ENCODE measurements at places on chromosomes 13 and 19. TPM values are rescaled to one million over a fixed set of nuclear protein-coding genes. Genes with fewer than 3 reads are reported as not detected.
A peak's percentile ranks its signal among the peaks of the same experiment; 100 is the strongest.

GRCh38 chr13:33855371-33855895, 37.5 kb downstream of the RFC3 start:
- DNase-seq = no peak

Gene EPSTI1
- total RNA-seq = 2.3 TPM

DNA sequence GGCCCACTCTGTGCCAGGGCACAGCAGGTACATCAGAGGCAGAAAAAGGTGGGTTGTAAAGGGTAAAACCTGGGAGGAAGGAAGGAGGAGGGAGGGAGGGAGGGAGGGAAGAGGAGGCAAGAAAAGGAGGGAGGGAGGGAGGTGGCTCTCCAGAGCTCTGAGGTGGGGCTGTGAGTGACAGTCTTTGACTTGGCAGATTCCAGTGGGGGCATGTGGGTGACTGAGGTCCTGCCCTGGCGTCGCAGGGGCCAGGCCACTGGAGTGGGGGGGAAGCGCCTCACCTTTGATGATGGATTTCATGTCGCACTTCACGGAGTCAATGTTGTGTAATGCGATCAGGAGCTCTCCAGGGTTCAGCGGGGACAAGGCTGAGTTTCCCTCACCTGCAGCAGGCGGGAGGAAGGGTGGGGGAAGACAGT, 6.0 kb upstream of the RSPH6A start:
- no peak for DNase-seq

DNA sequence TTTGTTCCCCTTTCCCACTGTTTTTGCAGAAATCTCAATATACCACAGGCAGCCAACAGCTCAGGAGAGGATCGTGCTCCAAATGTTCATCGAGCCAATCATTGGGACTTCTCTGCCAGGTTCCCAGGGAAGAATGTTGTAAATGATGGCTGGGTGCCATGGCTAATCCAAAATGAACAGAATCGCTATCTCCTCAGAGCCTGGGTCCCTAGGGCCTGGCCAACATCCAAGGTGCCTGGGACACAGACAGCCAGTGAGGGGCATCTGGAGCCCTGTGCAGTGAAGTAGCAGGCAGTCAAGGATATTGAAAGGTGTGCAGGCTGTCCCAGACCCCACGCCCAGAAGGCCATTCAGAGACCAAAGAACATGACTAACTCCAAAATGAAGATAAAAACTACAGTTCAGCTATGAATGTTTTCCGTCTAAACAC, 37.8 kb downstream of the BRD4 start:
- DNase-seq = no peak

GRCh38 chr19:46787331-46788261, 798 bp downstream of the SLC1A5 start:
- DNase-seq = no peak

Gene LILRA1
- total RNA-seq = not detected

DNA sequence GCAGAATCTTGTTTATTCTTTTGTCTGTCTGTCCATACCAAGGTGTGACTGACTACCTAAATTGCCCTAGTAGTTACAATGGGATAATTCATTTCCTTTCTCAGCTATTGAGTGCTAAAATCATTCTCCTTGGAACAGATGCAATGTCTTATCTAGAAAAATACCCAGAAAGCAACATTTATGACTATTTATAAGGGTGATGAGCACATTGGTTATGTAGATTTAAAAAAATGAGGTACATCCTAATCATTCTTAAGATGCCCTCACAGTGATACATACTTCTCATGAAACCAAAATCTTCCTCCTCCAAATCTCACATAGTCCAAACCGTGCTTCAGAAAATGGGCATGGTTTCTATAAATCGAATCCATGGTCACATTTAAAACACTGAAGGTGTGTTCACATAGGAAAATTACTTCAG, 11.6 kb upstream of the UBE2L5 start:
- DNase-seq = no peak

Gene APOC4
- total RNA-seq = not detected

Gene ETHE1
- 187 TPM for total RNA-seq

Gene ZNF749
- total RNA-seq = 11.5 TPM

DNA sequence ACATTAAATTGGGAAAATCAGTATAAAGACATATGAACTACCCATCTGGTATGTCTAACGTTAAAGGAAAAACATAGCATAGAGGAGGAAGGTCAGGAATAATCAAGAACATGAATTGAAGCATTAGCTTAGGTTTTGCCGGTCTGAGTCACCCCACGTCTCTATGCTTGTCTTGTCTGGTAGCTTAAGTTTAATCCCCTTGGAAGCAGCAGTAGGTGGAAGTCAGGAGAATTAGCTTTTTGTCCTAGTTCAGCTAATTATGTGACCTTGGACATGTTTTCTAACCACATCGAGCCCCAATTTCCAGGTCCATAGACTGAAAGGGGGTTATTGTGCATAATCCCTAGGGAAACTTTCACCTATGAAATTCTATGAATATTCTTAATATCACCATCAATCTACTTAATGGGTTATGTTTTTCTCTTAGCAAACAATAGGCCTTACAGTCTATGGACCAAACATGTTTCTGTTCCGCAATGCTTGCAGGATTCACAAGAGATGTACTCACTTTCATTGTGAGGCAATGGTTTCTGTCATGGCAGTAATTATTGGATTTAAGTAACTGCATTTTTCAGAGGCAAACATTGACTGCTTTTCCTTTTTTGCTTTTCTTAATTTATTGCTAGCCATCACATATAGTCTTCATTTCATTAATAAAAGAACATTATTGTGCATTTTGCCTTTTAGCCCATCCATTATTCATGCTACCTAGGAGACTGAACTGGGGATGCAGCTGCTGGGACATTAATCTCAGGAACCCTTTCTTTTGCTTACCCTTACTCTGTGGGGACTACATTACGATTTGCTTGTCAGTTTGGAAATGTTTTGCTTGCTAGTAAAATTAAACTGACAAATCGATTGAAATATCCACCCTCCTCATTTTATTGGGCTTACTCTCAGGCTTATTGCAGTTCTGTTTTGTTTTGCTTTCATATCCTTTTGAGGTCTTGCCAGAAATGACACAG, 304.8 kb upstream of the MAB21L1 start:
- no peak for DNase-seq

Gene CPB2
- not detected for total RNA-seq

DNA sequence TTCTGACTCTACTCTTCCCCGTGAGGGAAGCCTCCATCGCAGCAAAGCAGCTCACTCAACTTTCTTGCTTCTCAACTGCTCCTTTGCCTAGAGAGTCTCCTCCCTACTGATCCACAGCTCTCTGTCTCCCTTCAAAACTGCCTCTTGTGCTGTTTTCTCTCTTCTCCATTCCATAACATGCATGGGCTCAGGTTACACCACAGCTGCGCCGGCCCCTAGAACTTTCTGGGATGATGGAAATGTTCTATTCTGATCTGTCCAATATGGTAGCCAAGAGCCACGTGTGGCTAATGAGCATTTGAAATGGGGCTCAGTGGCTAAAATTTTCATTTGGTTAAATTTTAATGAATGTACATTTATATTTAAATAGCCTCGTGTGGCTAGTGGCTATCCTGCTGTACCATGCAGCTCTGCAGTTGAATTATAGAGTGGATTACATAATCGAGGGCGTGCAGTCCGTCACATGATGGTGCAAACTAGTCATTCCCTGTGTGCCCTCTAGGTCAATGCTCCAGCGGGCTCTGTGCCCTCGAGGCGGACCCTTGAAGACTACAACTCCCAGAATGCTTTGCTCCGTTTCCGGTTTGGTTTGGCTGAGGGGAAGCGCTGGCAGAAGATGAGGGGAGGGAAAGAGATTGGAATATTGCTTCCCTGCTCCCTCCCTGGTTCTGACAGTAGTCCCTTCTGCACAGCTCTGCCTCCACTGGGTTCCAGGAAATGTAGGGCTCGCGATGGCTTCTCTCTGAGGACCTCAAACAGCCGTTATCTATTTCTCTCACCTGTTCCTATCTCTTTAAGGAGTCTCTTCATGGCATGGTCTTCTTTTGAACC, 109.8 kb downstream of the CACNA1A start:
- DNase-seq = peak; percentile 9

DNA sequence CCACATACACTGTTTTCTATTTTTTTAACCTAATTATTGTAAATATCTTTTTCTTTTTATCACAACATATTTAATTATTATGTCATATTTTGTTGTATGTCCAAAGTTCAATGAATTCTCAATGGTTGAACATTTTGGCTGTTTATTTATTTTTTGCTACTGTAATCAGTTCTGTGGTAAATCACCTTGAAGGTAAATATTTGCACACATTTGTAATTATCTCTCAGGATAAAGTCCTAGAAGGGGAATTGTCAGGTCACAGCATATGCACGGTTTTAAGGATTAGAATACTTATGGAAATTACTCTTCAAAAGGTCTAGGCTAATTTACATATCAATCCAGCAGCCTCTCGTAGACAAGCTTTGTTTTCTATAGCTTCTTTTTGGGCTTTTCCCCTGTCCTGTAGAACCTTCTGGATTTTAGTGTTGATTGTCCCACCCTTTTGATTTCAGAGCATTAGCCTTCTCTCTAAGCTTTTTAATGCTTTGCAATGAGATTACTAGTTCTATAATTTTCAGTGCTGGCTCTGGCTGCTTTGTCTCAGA, 362.6 kb downstream of the KCNRG start:
- DNase-seq = no peak

Gene SYT5
- under 0.01 TPM for total RNA-seq

GRCh38 chr13:99740251-99740979, 231.2 kb downstream of the ZIC5 start:
- no peak for DNase-seq

Gene POU4F1
- under 0.01 TPM for total RNA-seq

Gene PMIS2
- not detected for total RNA-seq

Gene CALR3
- not detected for total RNA-seq

DNA sequence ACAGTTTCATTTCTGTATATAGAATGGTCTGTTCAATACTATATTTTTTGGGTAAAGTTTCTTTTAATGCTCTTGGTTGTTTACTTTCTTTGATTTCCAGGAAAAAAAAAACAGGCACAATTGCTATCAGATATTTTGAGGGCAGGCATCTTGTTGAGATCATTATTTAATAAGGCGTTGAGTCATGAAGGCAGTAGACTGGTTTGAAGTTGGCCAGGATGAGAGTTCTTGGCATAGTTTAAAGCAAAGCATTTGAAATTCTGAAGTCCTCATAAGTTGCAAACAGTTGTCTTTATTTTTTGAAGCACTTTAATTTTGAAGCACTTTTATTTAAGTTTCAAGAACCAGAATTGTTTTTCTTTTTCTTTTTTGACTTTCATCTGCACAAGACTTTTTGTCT, 2.6 kb upstream of the ZNF175 start:
- no peak for DNase-seq

DNA sequence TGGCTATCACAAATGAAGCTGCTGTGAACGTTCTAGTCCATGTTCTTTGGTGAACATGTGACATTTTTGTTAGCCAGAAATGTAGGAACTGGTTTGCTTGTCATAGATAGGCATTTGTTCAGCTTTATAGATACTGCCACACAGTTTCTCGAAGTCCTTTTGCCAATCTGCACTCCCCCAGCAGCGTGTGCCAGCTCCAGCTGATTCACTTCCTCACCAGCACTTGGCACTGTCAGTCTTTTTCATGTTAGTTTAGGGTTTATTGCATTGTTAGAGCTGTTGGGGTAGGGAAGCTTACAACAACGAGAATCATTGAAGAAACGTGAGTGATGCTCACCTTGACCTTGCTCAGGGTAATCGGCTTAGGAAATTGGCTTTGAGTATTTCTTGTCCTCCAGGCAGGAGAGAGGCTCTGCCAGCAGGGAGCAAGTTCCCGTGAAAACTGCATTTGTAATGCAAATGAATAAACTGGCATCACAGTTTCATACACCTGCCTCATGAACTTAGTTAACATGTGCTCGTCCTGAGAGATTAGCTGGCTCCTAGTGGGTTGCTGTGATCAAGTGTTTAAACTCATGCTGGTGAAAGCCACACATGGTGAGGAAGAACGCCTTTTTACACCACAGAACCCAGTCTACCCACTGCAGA, 83.9 kb downstream of the ING1 start:
- DNase-seq = peak; percentile 34

GRCh38 chr19:4969772-4970531, 1.0 kb downstream of the KDM4B start:
- no peak for DNase-seq

Gene PSG6
- total RNA-seq = not detected

GRCh38 chr13:59360108-59360507, 803.6 kb downstream of the DIAPH3 start:
- no peak for DNase-seq

Gene GALP
- not detected for total RNA-seq

- peak; percentile 65 for DNase-seq
Observed at GRCh38 chr19:39397360-39398296, 6.5 kb downstream of the MED29 start.

DNA sequence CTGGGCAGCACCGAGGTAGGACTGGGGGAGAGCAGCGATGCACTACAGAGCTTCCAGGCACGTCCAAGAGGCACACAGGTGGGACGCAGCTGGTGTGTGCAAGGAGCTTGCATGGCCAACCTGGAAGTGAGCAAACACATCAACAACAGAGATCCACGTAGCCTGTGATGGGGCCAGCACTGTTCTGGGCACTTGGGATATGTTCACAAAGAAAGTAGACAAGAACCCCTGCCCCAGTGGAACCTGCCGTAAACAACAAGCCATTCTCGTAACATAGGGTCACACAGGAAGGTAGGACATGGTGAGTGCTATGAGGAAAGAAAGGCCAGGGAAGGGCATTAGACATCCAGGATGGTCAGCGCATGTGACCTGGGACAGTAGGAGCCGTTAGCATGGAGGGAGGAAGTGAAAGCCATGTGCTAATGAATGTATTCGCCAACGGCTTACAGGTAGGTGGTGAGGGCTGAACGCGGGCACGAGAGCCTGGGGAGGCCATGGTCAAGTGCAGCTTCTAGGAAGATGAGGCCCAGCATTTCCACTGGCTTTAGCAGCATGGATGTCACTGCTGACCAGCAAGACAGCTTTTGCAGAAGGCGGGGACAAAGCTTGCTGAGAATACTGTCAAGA, 105.5 kb downstream of the TEX26 start:
- DNase-seq = no peak

Gene CGB5
- not detected for total RNA-seq

Measured in dermis microvascular lymphatic vessel endothelial cell (primary cell).